ENCODE measurements at places on chromosomes 6 and 20.

DNA sequence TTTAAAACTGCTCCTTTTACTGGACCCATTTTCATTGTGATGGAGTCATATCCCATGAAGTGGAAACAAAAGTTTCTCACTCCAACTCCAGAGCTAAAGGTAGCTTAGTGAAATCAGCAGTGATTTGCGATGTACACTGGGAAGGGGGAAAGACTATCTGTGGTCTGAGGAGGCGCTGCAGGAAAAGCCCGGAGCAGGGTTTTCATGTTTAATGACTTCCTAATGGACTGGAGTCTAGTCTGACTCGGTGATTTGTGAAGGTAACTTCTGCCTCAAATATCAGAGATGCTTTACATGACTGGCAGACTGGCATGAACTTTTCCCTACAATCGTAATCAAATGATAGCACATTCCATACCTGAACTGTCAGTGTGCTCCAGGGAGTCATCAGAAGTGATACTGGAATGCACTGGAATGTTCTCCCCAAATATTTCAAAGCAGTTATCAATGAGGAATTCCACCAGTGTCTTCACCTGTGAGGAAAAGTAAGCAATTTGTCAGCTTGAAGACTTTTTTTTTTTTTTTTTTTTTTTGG is 7.0 kb downstream of the TAGAP start:
- H3K36me3 ChIP-seq = no peaks in the 10 kb centered on the region
- DNase-seq = no peak
- H3K27me3 ChIP-seq = no peaks in the 10 kb centered on the region
- H3K27ac ChIP-seq = no peak overlapping the region
- H3K4me1 ChIP-seq = no peaks in the 10 kb centered on the region
- no peak overlapping the region for H3K4me3 ChIP-seq

- H3K27ac ChIP-seq = no peak overlapping the region
- H3K36me3 ChIP-seq = no peaks in the 10 kb centered on the region
- H3K4me1 ChIP-seq = no peaks in the 10 kb centered on the region
- no peaks in the 10 kb centered on the region for H3K27me3 ChIP-seq
- DNase-seq = no peak
Measured at GRCh38 chr6:15817100-15817499, 154.3 kb upstream of the DTNBP1 start.

DNA sequence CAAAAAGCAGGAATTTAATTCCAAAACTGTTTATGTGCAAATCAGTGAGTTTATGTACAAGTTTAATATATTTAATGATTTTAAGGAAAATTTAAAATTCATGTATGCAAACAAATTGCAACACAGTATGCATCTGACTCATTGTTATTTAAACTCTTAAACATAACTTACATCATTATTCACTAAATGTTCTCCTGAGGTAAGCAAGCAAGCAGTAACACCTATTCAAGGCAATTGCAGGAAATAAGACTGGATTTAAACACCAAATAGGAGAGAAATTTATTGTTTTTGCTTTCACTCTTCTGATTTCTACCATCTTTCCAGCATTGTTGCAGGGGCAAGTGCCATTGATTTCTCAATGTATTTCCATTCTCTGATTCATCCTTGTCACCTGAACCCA is 239.5 kb downstream of the TFAP2A start:
- no peaks in the 10 kb centered on the region for H3K27me3 ChIP-seq
- no peak for DNase-seq
- H3K4me3 ChIP-seq = no peak overlapping the region
- no peak overlapping the region for H3K27ac ChIP-seq
- no peaks in the 10 kb centered on the region for H3K4me1 ChIP-seq
- H3K36me3 ChIP-seq = no peaks in the 10 kb centered on the region

DNA sequence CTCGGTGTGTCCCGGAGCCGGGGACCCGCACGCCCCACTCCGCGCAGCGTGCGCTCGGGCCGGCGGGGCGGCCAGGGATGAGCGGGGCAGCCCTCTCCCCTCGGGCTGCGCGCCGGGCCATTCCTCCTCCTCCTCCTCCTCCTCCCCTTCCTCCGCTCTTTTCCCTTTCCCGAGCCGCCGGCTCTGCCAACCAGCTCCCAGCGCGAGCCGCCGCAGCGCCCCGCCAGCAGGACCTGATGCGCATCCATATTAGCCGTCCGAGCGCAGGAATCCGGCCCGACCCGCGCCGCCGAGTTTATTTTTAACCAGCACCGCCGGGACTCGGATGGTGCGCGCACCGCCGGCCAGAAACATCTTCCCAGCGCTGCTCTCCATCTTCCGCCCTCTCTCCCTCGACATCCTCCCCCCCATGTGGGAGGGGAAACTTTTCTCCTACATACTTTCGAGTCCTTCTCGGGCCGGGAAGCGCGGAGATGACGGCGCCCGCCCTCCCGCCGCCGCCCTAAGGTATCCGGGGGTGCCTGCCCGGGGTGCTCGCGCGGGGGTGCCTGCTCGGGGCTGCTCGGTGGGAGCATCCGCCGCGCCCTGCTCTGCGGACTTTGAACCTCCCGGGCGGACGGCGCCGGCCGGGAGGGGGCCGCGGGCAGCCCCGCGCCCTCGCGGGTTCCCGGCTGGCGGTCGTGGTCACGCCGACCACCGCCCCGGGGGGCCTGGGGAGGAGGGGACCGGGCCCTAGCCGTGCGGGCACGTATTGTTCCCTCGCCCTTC is 619 bp downstream of the RREB1 start:
- peak overlapping the region; percentile 89 for H3K4me3 ChIP-seq
- no peaks in the 10 kb centered on the region for H3K27me3 ChIP-seq
- H3K4me1 ChIP-seq = peaks cover 34% of the 10 kb centered on the region

GRCh38 chr20:38293491-38294065 is 10.4 kb upstream of the BPI start:
- H3K27me3 ChIP-seq = no peaks in the 10 kb centered on the region
- H3K36me3 ChIP-seq = no peaks in the 10 kb centered on the region
- H3K4me3 ChIP-seq = no peak overlapping the region

DNA sequence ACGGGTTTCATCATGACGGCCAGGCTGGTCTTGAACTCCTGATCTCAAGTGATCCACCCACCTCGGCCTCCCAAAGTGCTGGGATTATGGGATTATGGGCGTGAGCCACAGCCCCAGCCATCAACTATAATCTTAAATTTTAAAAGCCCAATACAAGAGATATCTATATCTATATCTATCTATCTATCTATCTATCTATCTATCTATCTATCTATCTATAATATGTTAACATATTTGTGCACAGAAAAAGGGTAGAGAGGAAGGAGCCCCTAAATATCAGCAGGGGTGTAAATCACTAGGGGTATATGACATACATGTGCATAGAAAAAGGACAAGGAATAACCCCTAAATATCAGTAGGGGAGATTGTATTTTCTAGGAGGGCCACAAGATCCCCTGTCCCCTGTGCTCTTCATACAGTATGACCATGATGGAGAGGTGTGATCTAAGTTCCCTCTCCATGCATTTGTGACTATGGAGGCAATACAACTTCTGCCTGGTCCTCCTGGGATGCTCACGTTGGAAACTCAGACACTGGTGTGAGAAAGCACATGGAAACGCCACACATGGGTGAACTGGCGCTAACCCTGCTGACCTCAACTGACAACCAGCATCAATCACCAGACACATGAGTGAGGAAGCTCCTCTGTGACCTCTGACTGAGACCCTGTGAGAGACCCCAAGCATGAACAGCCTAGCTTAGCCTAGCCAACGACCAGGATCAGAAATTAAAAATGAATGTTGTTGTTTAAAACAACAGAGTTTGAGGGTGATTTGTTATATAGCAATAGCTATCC is 1.2 kb upstream of the SPATS1 start:
- no peak overlapping the region for H3K4me3 ChIP-seq
- H3K4me1 ChIP-seq = peaks cover 7% of the 10 kb centered on the region
- H3K27me3 ChIP-seq = peaks cover 21% of the 10 kb centered on the region
- no peaks in the 10 kb centered on the region for H3K36me3 ChIP-seq

GRCh38 chr6:116011520-116011919 is 49.2 kb downstream of the FRK start:
- no peaks in the 10 kb centered on the region for H3K27me3 ChIP-seq
- no peak overlapping the region for H3K4me3 ChIP-seq
- H3K27ac ChIP-seq = no peak overlapping the region
- no peaks in the 10 kb centered on the region for H3K36me3 ChIP-seq

DNA sequence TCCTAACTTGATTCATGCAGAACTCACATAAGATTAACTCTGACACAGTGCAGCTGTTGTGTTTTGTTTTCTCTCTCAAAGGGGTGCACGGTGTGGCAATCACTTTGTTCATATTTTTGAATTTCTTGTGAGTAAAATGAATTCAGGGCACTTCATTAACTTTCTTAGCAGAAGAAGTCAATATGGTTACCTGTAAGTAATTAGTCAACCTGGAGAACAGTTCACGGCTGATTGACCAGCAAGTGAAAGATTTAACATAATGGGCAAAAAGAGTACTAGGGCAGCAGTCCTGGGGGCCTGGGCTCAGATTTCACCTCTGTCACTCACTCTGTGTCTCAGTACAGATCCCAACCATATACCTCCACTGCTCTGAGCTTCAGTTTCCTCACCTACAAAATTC is 102.4 kb upstream of the SPTLC3 start:
- H3K27me3 ChIP-seq = no peaks in the 10 kb centered on the region
- no peak for DNase-seq
- no peak overlapping the region for H3K27ac ChIP-seq
- no peak overlapping the region for H3K4me3 ChIP-seq

- H3K27ac ChIP-seq = no peak overlapping the region
- H3K27me3 ChIP-seq = no peaks in the 10 kb centered on the region
- H3K36me3 ChIP-seq = no peaks in the 10 kb centered on the region
- H3K4me1 ChIP-seq = peaks cover 3% of the 10 kb centered on the region
- H3K4me3 ChIP-seq = no peak overlapping the region
- no peak for DNase-seq
Measured at GRCh38 chr6:90689172-90689571, 102.3 kb upstream of the MAP3K7 start.

DNA sequence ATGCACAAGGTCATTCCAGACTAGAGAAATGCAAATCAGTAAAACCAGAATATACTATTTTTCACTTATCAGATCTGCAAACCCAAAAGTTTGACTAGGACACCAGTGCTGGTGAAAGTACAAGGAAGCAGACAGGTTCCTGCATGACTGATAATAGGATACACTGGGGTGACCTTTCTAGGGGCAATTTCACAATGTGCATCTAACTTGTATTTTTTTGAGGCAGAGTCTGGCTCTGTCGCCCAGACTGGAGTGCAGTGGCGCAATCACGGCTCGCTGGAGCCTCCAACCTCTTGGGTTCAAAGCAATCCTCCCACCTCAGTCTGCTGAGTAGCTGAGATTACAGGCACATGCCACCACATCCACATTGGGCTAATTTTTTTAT is 11.4 kb downstream of the COMMD7 start:
- peak; percentile 42 for DNase-seq
- H3K36me3 ChIP-seq = no peaks in the 10 kb centered on the region
- H3K27me3 ChIP-seq = no peaks in the 10 kb centered on the region
- H3K4me3 ChIP-seq = no peak overlapping the region
- H3K4me1 ChIP-seq = peaks cover 6% of the 10 kb centered on the region
- peak overlapping the region; percentile 71 for H3K27ac ChIP-seq

- no peak overlapping the region for H3K4me3 ChIP-seq
- DNase-seq = no peak
- H3K4me1 ChIP-seq = no peaks in the 10 kb centered on the region
- no peak overlapping the region for H3K27ac ChIP-seq
- no peaks in the 10 kb centered on the region for H3K36me3 ChIP-seq
Measured at GRCh38 chr20:62752181-62752670, 43.6 kb downstream of the NTSR1 start.

- no peak overlapping the region for H3K4me3 ChIP-seq
- DNase-seq = no peak
- H3K27me3 ChIP-seq = no peaks in the 10 kb centered on the region
- H3K27ac ChIP-seq = no peak overlapping the region
- H3K36me3 ChIP-seq = no peaks in the 10 kb centered on the region
Measured at GRCh38 chr6:41573985-41574384, 27.8 kb downstream of the FOXP4 start.

DNA sequence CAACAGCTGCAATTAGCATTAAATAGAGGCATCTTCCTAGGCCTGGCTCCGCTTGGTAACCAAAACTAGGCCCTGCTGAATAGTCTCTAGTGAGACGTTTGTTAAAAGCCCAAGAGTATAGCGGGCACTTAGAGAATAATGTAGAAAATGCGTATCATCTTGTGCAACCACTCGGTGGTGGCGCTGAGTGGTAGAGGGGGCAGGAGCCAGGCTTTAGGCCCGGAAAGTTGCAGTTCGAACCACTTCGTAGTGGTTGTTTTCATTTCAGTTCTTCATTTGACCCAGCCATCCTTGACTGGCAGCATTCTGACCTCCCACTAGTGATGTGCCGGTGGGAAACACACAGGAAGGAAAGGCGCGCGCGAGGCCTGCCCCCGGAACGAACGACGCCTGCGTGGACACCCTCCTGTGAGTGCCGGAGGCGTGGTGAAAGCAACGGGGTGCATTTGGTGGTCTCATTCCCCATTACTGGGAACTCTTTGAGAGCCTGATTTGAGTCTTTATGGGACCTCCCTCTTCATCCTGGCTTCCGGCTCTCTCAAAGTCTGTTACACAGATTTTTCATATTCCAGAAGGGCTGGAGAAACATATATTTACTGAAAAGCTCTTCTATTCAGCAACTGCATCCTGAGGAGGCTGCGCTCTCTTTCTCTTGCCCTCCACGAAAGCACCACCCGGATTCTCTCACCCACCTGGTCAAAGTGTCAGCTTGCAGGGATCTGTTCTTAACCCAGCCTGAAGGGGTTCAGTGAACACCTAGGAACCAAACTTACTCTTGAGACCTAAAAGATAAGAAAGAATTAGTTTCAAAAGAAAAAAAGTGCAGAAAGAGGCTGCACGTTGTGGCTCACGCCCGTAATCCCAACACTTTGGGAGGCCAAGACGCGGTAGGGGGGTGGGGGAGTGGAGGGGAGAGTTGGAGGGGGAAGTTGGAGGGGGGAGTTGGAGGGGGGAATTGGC is 18.2 kb downstream of the GPX5 start:
- no peaks in the 10 kb centered on the region for H3K4me1 ChIP-seq
- H3K27me3 ChIP-seq = no peaks in the 10 kb centered on the region
- H3K27ac ChIP-seq = peak overlapping the region; percentile 72
- H3K36me3 ChIP-seq = no peaks in the 10 kb centered on the region
- peak overlapping the region; percentile 13 for H3K4me3 ChIP-seq

GRCh38 chr6:86502497-86502896 is 434.8 kb upstream of the HTR1E start:
- no peaks in the 10 kb centered on the region for H3K27me3 ChIP-seq
- DNase-seq = no peak
- no peak overlapping the region for H3K27ac ChIP-seq
- H3K4me3 ChIP-seq = no peak overlapping the region
- H3K4me1 ChIP-seq = no peaks in the 10 kb centered on the region

- peak; percentile 73 for DNase-seq
- no peaks in the 10 kb centered on the region for H3K27me3 ChIP-seq
- no peaks in the 10 kb centered on the region for H3K4me1 ChIP-seq
Measured at GRCh38 chr6:34196116-34196832, 40.4 kb upstream of the HMGA1 start.

GRCh38 chr20:59441860-59442810 is 141.7 kb downstream of the EDN3 start:
- H3K4me1 ChIP-seq = peaks cover 9% of the 10 kb centered on the region
- H3K27me3 ChIP-seq = peaks cover 17% of the 10 kb centered on the region
- DNase-seq = peak; percentile 40

- H3K4me3 ChIP-seq = no peak overlapping the region
- no peak for DNase-seq
- no peak overlapping the region for H3K27ac ChIP-seq
- H3K4me1 ChIP-seq = no peaks in the 10 kb centered on the region
- no peaks in the 10 kb centered on the region for H3K36me3 ChIP-seq
Measured at GRCh38 chr6:35076997-35077712, 64.0 kb downstream of the TCP11 start.

All from cardiac muscle cell (in vitro differentiated cells and primary cell).